CD4-positive, alpha-beta memory T cell (primary cell): ENCODE measurements at places on chromosomes 6 and 20. TPM values are rescaled to one million over a fixed set of nuclear protein-coding genes. Genes with fewer than 3 reads are reported as not detected.

The TTK gene
- 0.61 TPM for total RNA-seq

The SIGLEC1 gene
- 0.30 TPM for total RNA-seq

The DEFB121 gene
- total RNA-seq: not detected

The GMDS gene
- 12.1 TPM for total RNA-seq

The AGER gene
- 77.3 TPM for total RNA-seq

The SLC2A10 gene
- not detected for total RNA-seq

The FKBP1A gene
- total RNA-seq: 86.4 TPM

The SPDEF gene
- not detected for total RNA-seq

The CCN6 gene
- total RNA-seq: not detected

The ARMH2 gene
- 4.7 TPM for total RNA-seq

The ZSCAN16 gene
- total RNA-seq: 13.4 TPM

The SNX21 gene
- total RNA-seq: 2.6 TPM

The MSH5 gene
- total RNA-seq: 12.1 TPM

The FBXL4 gene
- total RNA-seq: 22.9 TPM

The SLC26A8 gene
- 0.09 TPM for total RNA-seq

The STMND1 gene
- not detected for total RNA-seq

The SCRT2 gene
- total RNA-seq: not detected

The PGBD1 gene
- 1.1 TPM for total RNA-seq

The ERVFRD-1 gene
- not detected for total RNA-seq

The CD93 gene
- total RNA-seq: 1.2 TPM

The APCDD1L gene
- total RNA-seq: not detected

The CALHM5 gene
- not detected for total RNA-seq

The BEND3 gene
- total RNA-seq: 0.94 TPM

The COL9A1 gene
- total RNA-seq: not detected

The SLC16A10 gene
- 11.2 TPM for total RNA-seq

The RPS18 gene
- total RNA-seq: 3,439 TPM

The PRDM13 gene
- total RNA-seq: not detected

The SLC22A2 gene
- total RNA-seq: not detected

The MOXD1 gene
- not detected for total RNA-seq
